ENCODE measurements at places on chromosomes 3 and 15. TPM values are rescaled to one million over a fixed set of nuclear protein-coding genes. Genes with fewer than 3 reads are reported as not detected.

Gene SNX22
- 0.20 TPM for total RNA-seq

Gene ANKRD63
- total RNA-seq, result 0.35 TPM

Gene RTP1
- not detected for total RNA-seq

Gene C3orf20
- total RNA-seq, result 0.37 TPM

Gene ARL14
- total RNA-seq, result not detected

Gene GALNT15
- total RNA-seq, result not detected

Gene FAM81A
- total RNA-seq, result not detected

Gene KIF7
- 0.12 TPM for total RNA-seq

Gene CSPG4
- not detected for total RNA-seq

Gene TNIK
- 162 TPM for total RNA-seq

Gene HYAL1
- 0.35 TPM for total RNA-seq

Gene FANCD2OS
- not detected for total RNA-seq

Gene BOC
- total RNA-seq, result not detected

Gene UBA3
- total RNA-seq, result 62.9 TPM

Gene RHOV
- total RNA-seq, result not detected

Gene MEGF11
- total RNA-seq, result not detected

Gene CMTM8
- total RNA-seq, result 6.0 TPM

Gene TPRG1
- total RNA-seq, result 5.5 TPM

Gene CLPX
- 39.8 TPM for total RNA-seq

Gene NRG4
- total RNA-seq, result not detected

Gene KBTBD12
- total RNA-seq, result not detected

Gene OXTR
- 0.17 TPM for total RNA-seq

Gene KLF15
- total RNA-seq, result not detected

Gene CFAP20DC
- 0.32 TPM for total RNA-seq

Gene SEMA3F
- 0.52 TPM for total RNA-seq

Gene GOLGA6B
- total RNA-seq, result not detected

Gene INKA1
- total RNA-seq, result 1.2 TPM

Gene ALCAM
- total RNA-seq, result 13.2 TPM

Gene GPR149
- not detected for total RNA-seq

Gene NR2C2
- total RNA-seq, result 61.5 TPM

Gene ZNF385D
- total RNA-seq, result 2.7 TPM

Gene GHSR
- not detected for total RNA-seq

Measured in CD4-positive, CD25-positive, alpha-beta regulatory T cell (primary cell).